ENCODE measurements at places on chromosomes 1 and 21.

- no peak overlapping the region for H3K4me3 ChIP-seq
- DNase-seq = no peak
- peaks cover 11% of the 10 kb centered on the region for H3K36me3 ChIP-seq
- H3K4me1 ChIP-seq = peaks cover 6% of the 10 kb centered on the region
These were observed 55.3 kb downstream of the DOP1B start for GRCh38 chr21:36211660-36212512.

DNA sequence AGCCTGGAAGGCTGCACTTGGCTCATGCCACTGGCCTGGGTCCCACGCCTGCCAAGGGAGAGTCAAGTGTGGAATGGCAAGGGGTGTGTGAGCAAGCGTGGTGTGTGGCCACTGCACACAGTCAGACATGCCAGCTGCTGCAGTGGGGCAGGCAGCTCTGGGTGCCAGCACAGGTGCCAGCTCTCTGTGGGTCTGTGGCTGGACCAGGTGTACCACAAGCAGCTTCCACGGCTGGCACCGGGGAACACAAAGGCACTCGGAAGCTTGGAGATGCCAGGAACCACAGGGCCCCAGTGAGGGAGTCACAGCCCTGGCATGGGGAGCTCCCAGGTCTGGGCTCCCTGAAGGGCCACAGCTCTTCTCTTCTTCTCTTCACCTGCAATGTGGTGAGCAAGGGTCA is 34.8 kb downstream of the ACTL8 start:
- no peaks in the 10 kb centered on the region for H3K36me3 ChIP-seq
- DNase-seq = no peak
- H3K27me3 ChIP-seq = peaks cover 40% of the 10 kb centered on the region
- no peak overlapping the region for H3K27ac ChIP-seq

DNA sequence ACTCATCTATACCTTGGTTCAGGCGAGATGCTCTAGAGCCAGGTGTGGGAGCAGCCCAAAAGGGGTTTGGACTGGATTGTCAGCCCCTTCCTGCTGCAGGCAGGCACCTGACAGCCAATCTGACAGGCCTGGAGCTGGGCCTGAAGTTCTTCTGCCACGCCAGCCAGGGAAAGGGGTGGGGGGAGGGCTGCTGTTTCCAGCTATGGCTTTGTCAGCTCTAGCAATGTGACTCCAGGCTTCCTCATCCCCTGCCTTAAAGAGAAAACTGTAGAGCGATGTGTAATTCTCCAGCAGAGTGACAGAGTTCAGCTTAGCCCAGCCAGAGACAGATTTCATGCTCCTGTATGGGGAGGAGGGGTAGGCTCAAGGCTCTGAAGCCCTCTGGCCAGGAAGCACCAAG is 30.3 kb downstream of the WNT4 start:
- peak overlapping the region; percentile 58 for H3K27ac ChIP-seq
- H3K4me3 ChIP-seq = no peak overlapping the region
- peaks cover 7% of the 10 kb centered on the region for H3K36me3 ChIP-seq
- H3K4me1 ChIP-seq = peaks cover 72% of the 10 kb centered on the region

GRCh38 chr1:42979036-42979430 is 20.4 kb upstream of the SLC2A1 start:
- peaks cover 76% of the 10 kb centered on the region for H3K4me1 ChIP-seq
- H3K27ac ChIP-seq = peak overlapping the region; percentile 85
- H3K27me3 ChIP-seq = no peaks in the 10 kb centered on the region
- H3K36me3 ChIP-seq = peaks cover 14% of the 10 kb centered on the region
- no peak overlapping the region for H3K4me3 ChIP-seq

DNA sequence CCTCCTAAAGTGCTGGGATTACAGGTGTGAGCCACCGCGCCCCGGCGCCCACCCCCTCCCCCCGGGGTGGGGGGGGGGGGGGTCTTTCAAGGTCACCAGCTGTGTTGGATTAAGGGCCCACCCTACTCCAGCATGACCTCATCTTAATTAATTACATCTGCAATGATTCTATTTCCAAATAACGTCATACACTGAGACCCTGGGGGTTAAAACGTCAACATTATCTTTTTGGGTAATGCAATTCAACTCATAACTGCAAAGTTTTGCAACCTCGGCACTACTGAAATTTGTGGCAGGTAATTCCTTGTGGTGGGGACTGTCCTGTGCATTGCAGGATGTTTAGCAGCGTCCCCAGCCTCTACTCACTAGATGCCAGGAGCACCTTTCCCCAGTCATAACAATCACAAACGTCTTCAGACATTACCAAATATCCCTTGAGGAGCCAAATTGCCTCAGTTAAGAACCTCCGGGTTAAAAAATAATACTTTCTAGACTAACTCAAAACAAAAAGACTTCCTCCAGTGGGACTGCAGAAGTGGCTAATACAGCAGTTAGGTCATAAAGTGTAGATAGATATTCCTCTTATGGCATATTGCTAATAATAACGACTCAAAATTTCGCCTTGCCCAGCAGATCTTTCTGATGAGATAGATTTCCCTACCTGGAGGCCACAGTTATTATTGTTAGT is 233.0 kb upstream of the KAZN start:
- H3K27ac ChIP-seq = no peak overlapping the region
- peaks cover 42% of the 10 kb centered on the region for H3K27me3 ChIP-seq

GRCh38 chr21:42238185-42238934 is 19.4 kb downstream of the ABCG1 start:
- peaks cover 25% of the 10 kb centered on the region for H3K4me1 ChIP-seq
- H3K4me3 ChIP-seq = no peak overlapping the region
- H3K36me3 ChIP-seq = no peaks in the 10 kb centered on the region
- no peak overlapping the region for H3K27ac ChIP-seq

- H3K4me1 ChIP-seq = no peaks in the 10 kb centered on the region
- no peak within 1 kb of the TSS for H3K4me3 ChIP-seq
- no peak within 1 kb of the TSS for H3K27ac ChIP-seq
- no peaks in the 10 kb centered on the region for H3K36me3 ChIP-seq
These were observed at the start of gene CAMK1G for GRCh38 chr1:209583408-209583807. Gene CAMK1G (plus strand): TSS chr1:209583714. CDS start chr1:209594984, 11,270 bp downstream.

- DNase-seq = no peak
- no peaks in the 10 kb centered on the region for H3K36me3 ChIP-seq
- H3K4me3 ChIP-seq = no peak overlapping the region
These were observed 42.5 kb downstream of the IFI44 start for GRCh38 chr1:78691995-78692747.

DNA sequence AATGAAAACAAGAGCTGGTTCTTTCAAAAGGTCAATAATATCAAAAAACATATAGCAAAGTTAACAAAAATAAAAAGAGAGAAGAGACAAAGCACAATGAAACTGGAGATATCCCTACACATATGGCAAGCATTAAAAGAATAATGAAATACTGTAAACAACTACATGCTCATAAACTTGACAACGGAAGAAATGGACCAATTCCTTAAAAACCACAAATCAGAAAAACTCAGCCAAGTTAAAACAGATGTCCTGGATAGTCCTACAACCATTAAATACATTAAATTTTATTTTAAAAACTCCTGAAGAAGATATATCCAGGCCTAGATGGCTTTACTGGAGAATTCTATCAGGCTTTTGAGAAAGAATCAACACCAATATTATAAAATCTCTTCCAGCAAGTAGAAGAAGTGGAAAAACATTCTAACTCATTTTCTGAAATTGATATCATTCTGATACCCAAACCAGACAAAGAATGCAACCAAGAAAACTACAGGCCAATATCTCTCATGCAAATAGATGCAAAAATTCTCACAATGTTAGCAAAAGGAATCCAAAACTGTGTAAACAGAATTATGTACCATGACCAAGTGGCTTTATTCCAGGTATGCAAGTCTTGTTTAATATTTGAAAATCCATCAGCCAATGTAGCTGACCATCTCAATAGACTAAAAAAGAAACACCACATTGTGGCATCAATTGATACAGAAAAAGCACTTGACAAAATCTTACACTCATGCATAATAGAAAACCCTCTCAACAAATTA is 56.1 kb upstream of the LRRC7 start:
- H3K4me1 ChIP-seq = no peaks in the 10 kb centered on the region
- H3K36me3 ChIP-seq = no peaks in the 10 kb centered on the region
- peaks cover 4% of the 10 kb centered on the region for H3K27me3 ChIP-seq
- no peak overlapping the region for H3K4me3 ChIP-seq

- H3K27me3 ChIP-seq = peaks cover 91% of the 10 kb centered on the region
- H3K4me1 ChIP-seq = peaks cover 14% of the 10 kb centered on the region
- DNase-seq = peak; percentile 36
- no peak overlapping the region for H3K4me3 ChIP-seq
- H3K36me3 ChIP-seq = no peaks in the 10 kb centered on the region
- no peak overlapping the region for H3K27ac ChIP-seq
These were observed 4.6 kb downstream of the KRTAP10-12 start for GRCh38 chr21:44701541-44701940.

All from mesothelial cell of epicardium (in vitro differentiated cells).